ENCODE measurements at places on chromosomes 5 and 9. TPM values are rescaled to one million over a fixed set of nuclear protein-coding genes. Genes with fewer than 3 reads are reported as not detected.

Gene PCDHGA1
- 0.72 TPM for total RNA-seq

Gene SLC4A9
- 0.86 TPM for total RNA-seq

Gene GTF3C4
- 16.3 TPM for total RNA-seq

Gene GNE
- total RNA-seq, result 24.6 TPM

GRCh38 chr5:27502236-27502635 is 463.9 kb upstream of the CDH9 start:
- no peak for DNase-seq

DNA sequence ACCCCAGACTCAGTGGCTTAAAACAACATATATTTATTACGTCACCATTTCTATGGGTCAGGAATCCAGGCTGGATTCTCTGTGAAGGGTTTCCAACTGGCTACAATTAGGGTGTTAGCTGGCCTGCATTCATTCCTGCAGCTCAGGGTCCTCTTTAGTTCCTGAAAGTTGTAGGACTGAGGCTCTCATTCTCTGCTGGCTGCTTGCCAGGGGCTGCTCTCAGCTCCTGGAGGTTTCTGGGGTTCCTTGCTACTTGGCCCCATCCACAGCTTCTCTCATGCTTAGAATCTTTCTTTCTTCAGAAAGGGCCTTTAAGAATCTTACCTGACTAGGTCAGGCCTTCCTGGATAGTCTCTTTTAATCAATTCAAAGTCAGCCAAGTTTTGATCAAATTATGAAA is 424.6 kb downstream of the GADD45G start:
- no peak for DNase-seq

- no peak for DNase-seq
These were observed 244.5 kb upstream of the C9orf72 start for GRCh38 chr9:27817747-27818146.

GRCh38 chr5:148912714-148913398 is 86.4 kb downstream of the ADRB2 start:
- no peak for DNase-seq

GRCh38 chr9:91307279-91307678 is 54.4 kb downstream of the AUH start:
- no peak for DNase-seq

DNA sequence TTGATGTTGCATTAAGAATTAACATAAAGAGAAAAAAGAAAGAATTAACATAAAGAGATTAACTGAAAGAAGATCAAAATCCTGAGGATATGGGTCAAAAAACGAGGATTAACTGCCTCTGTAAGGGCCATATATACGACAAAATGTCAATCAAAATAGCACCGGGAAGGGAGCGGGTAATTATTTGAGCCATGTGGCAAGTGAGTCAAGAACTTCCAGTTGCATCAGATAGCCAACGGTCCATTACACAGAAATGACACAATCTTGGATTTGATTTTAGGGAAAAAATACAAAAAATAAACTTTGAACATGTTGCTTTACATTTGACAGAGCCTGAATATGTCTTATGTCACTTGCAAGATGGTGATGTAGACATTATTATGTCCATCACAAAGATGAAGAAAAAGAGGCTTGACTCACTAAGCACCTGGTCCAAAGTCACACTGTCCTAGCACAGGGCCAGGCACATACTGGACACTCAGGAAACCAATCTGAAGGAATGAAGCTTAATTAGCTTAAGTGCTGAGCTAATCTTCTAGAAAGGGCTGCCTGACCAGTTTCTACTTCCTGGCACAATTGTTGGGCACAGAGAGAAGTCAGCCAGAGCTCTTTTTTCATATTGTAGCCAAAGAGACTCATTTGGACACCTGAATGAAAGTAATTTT is 273.2 kb upstream of the PAPPA start:
- no peak for DNase-seq

DNA sequence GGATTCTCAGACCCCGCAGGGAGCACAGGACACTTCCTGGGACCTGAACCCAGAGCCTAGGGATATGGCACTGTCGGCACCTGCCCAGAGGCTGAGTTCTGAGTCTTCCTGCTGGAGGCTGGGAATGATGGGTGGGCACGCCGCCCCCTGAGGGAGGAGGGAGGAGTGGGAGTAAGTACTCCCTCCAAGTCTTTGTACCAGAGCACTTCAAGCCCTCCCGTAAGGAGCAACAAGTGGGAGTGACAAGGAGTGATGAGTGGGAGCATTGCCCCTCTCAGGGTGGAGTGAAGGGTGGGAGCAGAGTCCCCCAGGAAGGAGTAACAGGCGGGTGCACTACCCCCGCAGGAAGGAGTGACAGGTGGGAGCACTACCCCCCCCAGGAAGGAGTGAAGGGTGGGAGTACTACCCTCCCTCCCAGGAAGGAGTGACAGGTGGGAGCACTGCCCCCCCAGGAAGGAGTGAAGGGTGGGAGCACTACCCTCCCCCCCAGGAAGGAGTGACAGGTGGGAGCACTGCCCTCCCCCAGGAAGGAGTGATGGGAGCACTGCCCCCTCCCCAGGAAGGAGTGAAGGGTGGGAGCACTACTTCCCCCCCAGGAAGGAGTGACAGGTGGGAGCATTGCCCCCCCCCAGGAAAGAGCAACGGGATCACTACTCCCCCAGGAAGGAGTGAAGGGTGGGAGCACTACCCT is 100.1 kb downstream of the CACNA1B start:
- DNase-seq, result no peak

DNA sequence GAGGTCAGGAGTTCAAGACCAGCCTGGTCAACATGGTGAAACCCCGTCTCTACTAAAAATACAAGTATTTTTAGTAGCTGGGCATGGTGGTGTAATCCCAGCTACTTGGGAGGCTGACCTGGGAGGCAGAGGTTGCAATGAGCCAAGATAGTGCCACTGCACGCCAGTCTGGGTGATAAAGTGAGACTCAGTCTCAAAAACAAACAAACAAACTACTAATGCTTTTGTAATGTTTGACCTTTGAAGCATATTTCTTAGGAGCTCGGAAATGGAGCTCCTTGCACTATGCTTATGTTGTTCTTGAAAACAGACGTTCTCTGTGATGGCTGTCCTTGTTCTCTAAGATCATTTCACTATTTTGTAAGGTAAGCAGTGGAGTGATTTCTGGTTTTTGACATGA is 6.0 kb downstream of the F2RL2 start:
- DNase-seq, result no peak
